BJ (cell line): ENCODE measurements at places on chromosomes 1 and 21.
A peak's percentile ranks its signal among the peaks of the same experiment; 100 is the strongest.

DNA sequence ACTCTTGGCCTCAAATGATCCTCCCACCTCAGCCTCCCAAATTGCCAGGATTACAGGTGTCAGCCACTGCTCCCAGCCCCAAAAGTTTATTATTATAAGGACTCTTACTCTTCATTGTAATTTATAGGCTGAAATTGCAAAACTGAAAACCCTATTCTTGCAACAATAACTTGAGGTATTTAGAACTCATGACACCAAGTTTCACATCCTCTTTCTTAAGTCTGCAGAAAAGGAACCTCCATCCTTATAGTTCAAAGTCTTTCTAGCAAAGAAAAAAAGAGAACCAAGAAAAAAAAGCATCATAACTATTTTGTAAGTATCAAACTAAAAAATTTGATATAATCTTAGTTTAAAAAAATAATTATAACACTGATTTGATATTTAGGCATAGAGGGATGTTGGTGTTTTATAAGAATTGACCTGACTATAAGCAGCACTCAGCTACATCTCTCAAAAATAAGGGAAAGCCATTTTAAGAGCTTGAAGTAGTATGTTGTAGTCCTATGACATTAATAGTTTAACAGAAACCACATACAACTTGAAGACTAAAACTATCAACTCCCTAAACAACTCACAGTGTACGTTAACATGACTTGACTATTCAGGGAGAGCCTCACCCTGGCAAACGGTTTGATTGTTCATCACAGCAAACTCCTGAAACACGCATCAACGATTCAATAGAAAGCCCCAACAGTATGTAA is 122.4 kb downstream of the AKT3 start:
- DNase-seq: no peak

DNA sequence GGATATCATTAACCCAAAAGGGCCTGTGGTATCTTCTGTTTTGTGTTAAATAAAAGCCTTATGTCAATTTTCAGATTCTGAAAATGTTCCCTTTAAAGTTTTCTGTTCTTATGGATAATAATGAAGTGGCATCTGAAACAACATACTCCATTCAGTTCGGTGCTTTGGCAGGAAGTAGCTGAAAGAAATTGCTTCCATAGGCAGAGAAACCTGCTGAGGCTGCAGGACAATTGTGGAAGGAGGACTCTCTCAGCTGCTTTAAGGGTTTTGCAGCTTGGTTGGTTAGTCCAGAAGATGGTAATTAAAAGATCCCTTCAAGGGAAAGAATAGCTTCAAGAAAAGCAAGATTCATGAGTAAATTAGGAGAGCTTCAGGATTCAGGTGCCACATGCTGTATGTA is 30.5 kb upstream of the NRIP1 start:
- DNase-seq: no peak

- no peak for DNase-seq
Measured at GRCh38 chr1:88936760-88937342, 45.5 kb upstream of the GTF2B start.

DNA sequence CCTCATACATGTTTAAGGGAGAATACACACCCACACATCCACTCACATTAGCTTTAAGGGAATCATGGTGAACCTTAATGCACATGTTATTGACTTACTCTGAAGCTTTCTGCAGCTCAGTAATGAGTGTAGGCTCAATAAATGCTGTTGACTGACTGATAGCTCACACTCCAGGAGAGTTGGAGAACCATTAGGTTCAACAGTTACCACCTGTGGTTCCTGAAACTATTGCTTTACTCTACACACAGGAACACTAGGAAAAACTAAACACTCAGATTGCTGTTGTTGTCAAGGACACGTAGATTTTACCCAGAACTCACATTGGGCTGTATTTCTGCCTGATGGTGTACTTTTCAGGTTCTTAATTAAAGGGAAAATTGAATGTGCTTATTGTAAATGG is 37.3 kb downstream of the ZC3H11B start:
- DNase-seq: no peak

GRCh38 chr1:41495210-41495948 is 10.9 kb upstream of the EDN2 start:
- no peak for DNase-seq

- DNase-seq: no peak
Measured at GRCh38 chr1:232123775-232124659, 497.4 kb downstream of the DISC1 start.

DNA sequence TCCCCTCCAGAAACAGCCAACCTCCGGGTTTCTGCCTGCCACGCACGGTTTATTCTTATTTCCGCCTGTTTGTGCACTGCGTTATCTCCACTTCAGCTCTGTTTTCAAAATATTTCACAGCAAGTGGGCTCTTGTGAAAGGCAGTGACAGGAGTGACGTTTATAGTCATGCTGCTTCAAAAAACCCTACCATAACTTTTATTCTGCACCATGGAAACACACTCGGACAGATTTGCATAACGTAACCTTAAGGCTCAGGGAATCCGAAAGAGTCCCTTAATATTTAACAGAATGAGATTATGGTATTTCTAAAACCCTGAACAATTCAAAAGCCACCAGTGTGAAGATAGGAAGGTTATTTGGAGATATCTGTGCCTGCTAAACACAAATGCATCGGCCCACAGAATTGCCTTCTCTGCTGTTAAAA is 782 bp upstream of the SDE2 start:
- no peak for DNase-seq

GRCh38 chr1:81230983-81231728 is 569.6 kb upstream of the ADGRL2 start:
- DNase-seq: no peak

DNA sequence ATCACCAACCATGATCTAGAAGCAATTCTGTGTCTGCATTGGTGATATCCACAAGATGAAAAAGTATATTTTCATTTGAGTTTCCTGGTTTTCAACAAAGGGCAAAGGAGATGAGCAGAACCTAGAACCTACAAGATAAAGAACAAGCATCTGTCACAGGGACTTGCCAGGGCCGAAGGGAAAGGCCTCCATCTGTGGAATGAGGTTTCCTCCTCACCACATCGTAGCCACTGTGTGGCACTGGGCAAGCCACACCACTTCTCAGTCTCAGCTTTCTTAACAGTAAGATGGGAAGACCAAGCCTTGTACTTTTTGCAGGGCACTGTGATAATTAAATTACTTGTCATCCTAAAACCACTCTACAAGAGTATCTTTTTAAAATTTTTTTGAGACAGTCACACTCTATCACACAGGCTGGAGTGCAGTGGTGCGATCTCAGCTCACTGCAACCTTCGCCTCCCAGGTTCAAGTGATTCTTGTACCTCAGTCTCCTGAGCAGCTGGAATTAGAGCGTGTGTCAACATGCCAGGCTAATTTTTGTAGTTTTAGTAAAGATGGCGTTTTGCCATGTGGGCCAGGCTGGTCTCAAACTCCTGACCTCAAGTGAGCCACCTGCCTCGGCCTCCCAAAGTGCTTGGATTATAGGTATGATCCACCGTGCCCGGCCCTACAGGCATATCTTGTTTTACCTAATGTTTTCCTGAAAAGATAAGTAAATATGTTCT is 45.8 kb downstream of the ARHGEF11 start:
- DNase-seq: no peak

GRCh38 chr1:45216200-45216541 is 9.8 kb upstream of the ZSWIM5 start:
- DNase-seq: no peak

DNA sequence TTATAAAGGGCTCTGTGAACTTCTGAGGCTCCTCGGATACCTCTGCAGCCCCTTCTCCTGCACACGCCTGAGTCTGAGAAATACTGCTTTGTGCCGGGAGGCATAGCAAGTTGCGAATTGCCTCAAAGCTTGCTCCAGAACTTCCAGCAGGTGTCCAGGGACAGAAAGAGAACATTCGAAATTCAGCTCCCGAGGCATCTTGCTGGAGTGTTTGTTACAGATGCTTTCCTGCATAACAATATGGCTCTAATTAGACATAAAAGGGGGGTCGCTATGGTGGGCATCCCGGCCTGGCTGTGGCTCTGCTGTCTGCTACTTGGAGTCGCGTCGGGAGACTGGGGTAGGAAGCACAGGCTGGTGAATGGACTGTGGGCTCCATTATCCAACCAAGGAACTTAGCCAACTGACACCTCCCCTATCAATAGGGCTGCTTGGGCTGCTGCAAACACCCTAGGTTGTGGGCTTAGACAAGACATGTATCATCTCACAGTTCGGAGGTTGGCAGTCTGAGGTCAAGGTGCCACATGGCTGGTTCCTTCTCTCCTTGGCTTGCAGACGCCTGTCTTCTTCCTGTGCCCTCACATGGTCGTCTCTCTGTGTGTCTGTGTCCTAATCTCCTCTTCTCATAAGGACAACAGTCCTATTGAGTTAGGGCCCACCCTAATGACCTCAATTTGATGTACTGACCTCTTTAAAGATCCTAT is 607.0 kb downstream of the NPHP4 start:
- DNase-seq: no peak

DNA sequence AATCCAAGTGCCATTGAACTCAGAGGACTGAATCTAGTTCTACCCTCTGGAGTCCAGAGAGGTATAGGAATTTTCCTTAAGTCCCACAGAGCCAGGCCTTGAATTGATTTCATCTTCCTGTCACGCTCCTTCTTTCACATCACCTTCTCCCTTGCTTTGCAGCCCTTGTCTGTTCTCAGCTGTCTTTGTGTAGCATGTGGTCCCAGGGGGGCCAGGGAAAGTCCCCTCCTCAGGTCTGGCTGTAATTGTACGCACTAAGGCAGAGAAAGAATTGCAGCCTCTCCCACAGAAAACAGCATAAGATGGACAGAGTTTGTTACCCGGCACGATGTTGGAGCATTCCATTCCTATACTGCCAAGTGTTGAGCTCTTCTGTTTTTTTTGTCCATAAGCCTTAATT is 153.6 kb downstream of the FAM78B start:
- DNase-seq: no peak

DNA sequence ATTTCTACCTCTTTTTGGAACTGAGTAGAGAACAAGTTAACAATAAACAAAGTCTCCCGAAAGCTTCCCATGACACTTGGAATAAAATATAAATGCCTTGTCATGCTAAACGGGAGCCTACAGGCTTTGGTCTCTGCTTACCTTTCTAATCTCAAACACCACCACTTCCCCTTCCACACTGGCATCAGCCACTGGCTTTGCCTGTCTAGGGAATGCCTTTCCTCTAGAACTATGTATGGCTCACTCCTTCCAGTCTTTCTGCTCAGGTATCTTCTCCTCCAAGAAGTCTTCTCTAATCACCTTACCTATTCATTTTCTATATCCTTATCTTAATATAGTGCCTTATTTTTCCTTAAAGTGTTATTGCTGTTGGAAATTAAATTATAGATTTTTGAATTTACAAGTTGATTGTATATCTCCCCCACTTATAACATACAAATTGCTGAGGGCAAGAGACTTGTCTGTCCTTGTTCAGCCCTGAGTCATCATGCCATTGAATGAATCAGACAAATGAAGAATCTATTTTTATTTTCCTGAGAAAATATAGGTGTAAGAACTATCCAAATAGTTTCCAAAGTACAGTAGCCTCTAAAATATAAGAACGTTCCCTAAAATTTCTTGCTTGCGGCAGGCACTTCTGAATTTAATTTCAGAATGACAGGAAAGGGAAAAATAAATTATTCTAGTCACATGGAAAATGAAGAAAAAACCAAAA is 119.2 kb downstream of the TM2D1 start:
- no peak for DNase-seq

- no peak for DNase-seq
Measured at GRCh38 chr1:57623039-57623790, 199.4 kb upstream of the DAB1 start.

GRCh38 chr1:229268505-229268904 is 2.4 kb upstream of the RAB4A start:
- no peak for DNase-seq

- DNase-seq: no peak
Measured at GRCh38 chr1:16015960-16016901, 1.6 kb downstream of the HSPB7 start.

DNA sequence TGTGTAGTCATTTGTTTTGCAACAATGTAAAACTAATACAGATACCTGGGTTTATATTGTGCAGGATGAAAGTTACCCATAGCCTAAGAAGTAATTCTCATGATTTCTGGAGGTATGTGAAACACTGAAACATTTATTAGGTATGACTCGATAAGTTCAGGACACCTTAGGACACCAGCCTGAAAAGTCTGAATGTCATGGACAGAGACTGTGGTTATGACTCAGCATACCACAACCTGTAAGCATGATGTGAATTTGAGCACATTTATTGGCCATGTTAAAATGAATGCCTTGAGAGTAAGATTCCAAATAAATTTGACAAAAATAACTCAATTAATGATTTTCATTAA is 1471.7 kb upstream of the B3GALT2 start:
- peak; percentile 75 for DNase-seq

- no peak for DNase-seq
Measured at GRCh38 chr1:206690516-206690915, 5.8 kb downstream of the MAPKAPK2 start.

DNA sequence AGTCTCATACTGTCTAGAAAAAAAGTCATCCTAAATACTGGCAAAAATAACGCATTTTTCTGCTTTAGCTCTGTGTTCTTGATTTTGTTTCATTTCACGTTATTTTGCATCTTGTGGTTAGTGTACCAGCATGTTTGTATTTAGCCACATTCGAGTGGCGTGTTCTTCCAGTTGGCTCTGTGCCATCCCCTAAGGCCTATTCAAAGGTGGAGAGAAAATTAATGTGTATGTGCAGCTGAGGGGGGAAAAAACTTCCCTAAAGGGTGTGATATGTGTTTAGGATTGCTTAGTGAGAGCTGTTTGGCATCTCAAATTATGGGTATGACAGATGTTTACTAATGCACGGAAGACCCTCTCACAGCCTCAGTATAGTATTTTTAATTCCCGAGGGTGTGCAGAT is 12.1 kb downstream of the DNAJC16 start:
- no peak for DNase-seq

- DNase-seq: no peak
Measured at GRCh38 chr1:19815801-19816736, 986 bp upstream of the RNF186 start.

- DNase-seq: no peak
Measured at GRCh38 chr1:89821322-89822108, 683 bp downstream of the LRRC8D start.

GRCh38 chr1:226806988-226807387 is 63.4 kb upstream of the PSEN2 start:
- no peak for DNase-seq

DNA sequence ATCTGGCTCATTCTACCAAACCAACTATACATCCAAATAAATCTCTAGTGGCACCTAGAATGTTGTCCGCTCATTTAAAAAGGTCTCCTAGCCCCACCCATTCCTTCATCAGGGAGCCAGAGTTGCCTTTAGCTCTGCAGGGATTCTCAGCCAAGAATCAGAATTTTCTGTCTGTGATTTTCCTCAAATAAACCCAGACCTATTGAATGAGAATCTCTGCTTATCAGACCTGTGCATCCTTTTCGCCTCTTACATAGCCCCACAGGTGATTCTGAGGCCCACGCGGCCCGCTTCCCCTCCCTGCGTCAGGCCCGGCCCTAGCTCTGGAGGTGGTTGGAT is 410 bp upstream of the TDRD5 start:
- DNase-seq: no peak
